ENCODE measurements at places on chromosomes 2 and 18.

GRCh38 chr18:59735269-59735860, 38.1 kb upstream of the CCBE1 start:
- DNase-seq = no peak

- DNase-seq = no peak
These were observed 33.9 kb downstream of the COX7A2L start for GRCh38 chr2:42327125-42327524.

- DNase-seq = no peak
These were observed 90.8 kb downstream of the RHOB start for GRCh38 chr2:20537423-20538307.

DNA sequence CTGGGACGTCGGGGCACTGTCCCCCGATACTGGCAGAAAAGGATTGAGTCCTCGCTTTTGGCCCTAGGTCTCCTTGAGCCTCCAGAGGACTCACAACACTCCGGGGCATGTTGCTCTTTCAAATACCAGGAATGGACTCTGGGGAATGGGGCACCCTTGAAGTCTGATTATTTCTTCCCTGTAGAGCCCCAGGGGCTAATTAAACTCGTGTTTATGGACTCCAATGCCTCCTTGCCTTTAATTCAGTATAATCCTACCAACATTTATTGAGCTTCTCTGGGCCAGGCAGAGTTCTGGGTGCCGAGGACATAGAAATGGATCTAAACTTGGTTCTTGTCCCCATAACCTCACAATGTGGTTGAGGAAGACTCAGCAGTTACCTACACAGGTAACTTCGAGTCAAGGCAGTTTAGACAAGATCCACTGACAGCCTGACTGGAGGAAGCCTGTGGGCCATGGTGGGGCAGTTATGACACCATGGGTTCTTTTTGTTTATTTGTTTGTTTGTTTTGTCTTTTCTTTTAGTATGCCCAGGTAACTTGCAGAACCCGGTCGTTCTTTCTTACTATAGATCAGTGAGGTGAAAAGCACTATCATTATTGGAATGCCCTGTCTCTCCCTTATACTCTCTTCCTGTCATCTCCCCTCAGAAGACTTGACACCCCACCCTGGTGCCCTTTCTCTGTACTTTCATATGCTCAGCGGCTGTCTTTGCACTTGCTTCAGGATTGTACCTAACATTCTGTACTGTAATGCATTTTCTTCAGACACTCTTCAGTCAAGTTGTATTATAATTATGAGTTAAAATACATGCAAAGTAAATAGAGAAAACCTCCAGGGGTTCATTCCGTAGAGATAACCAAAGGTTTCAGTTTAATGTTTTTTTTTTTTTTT, 3.2 kb downstream of the CFLAR start:
- DNase-seq = no peak

GRCh38 chr2:189233527-189233926, 54.0 kb upstream of the COL5A2 start:
- no peak for DNase-seq

GRCh38 chr18:41906528-41907146, 48.4 kb upstream of the PIK3C3 start:
- no peak for DNase-seq

DNA sequence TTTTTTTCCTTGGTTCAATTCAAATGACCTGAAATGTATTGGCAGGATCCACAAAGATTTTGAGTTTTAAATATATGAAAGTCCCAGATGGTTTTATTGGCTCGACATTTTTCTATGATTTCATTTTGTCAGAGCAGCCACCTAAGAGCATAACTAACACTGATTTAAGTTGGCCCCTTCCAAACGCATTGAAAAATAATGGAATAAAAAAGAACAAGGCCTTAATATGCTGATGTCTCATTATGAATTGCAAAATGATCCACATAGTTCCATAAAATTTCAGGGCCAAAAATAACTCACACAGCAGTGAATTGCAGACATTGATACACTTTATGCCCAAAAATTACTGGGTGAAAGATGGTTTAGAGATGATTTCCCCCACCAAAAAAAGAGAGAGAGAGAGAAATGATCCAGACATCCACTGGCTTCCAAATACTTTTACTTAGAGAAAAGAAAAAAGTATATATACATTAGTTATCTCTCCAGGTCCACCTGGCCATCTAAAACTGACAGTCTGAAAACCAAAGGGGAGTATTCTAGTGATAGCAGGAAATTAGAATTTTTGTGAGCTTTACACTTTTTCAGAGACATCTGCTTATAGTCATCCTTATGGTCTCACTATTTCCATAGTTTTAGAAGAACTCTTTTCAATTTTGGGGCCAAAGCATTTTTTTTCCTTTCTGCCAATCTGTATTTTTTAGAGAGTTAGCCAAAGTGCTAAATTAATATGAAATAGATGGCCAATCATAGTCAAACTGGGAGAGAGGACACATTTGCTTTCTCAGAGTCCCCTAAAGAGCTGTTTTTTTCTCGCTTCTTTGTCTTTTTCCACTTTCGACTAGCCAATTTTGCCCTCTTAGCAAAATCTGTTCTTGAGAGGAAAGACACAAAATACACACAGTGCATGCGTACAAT, 213.5 kb upstream of the RND3 start:
- DNase-seq = no peak

GRCh38 chr2:112821682-112822081, 14.9 kb downstream of the IL1B start:
- DNase-seq = no peak

GRCh38 chr2:109085912-109086742, 42.9 kb upstream of the SH3RF3 start:
- no peak for DNase-seq

GRCh38 chr2:135473567-135473966, 57.5 kb downstream of the ZRANB3 start:
- no peak for DNase-seq

GRCh38 chr2:238587776-238588660, 161.3 kb downstream of the ASB1 start:
- no peak for DNase-seq

DNA sequence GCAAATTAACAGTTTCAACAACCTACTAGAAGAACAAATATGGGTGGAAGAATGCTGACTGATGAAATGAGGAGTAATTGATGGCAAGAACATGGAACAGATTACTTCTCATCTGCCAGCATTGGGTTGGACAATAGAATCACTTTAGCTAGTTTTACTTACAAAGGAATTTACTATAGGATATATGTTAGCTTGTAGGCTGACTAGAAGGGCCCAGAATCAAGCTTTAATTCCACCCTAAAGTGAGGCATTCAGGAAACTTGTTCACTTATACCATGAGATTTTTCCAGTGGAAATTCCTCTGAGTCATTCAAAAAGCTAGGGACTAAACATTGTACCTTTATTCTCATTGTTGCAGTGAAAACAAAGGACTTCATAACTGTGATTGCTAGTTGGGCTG, 5.0 kb upstream of the ZSWIM2 start:
- DNase-seq = no peak

DNA sequence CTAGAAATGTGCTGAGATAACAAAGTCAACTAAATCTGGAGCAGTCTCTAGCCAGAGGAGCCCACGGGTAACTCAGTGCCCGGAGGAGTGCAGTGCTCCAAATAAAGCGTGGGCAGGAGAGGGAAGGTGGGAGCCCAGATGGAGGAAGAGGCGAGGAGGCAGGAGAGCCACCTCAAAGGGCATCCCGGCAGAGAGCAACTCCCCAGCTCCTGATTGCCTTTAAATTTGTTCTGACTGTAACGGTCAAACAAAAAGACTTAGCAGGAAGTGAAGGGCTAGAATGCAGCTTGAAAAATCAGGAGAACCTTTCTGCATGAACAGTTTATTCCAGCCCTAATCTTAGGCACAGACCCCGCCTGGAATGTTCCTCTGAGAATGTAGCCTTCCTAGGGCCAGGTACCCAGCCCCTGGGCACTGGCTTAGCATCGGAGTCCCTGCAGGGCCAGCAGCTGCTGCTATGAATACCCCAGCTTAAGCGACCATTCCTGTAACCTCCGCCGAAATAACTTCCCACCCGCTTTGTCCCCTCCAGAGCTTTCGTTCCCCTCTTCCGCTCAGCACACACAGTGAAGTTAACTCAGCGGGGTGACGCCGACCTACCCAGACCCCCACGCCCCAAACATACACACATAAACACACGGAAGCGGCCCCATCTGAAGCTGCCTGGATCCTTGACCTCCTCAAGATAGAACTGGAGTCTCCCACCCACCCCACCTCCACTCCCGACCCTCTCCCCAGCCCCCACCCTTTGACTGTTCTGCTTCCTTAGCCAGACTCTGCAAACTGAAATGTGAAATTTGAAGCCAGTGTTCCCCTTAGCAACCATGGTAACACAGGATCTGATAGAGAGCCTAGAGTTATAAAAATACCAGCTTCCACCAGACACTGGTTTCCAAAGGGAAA, 123.2 kb downstream of the SMAD7 start:
- DNase-seq = no peak

GRCh38 chr2:104849101-104849500, 4.8 kb upstream of the POU3F3 start:
- DNase-seq = no peak

DNA sequence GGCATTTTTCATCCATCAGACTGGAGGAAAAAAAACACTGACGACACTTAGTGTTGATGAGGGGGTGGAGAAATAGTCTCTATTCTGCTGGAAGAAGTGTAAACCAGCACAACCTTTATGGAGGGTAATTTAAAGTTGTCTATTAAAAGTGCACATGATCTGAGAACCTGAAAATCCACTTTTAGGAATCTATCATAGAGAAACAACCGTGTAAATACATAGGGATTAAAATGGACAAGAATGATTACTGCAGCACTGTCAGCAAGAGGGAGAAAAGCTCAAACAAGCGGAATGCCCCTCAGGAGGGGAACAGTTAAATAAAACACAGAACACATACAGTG, 79.6 kb upstream of the MGAT4A start:
- no peak for DNase-seq

DNA sequence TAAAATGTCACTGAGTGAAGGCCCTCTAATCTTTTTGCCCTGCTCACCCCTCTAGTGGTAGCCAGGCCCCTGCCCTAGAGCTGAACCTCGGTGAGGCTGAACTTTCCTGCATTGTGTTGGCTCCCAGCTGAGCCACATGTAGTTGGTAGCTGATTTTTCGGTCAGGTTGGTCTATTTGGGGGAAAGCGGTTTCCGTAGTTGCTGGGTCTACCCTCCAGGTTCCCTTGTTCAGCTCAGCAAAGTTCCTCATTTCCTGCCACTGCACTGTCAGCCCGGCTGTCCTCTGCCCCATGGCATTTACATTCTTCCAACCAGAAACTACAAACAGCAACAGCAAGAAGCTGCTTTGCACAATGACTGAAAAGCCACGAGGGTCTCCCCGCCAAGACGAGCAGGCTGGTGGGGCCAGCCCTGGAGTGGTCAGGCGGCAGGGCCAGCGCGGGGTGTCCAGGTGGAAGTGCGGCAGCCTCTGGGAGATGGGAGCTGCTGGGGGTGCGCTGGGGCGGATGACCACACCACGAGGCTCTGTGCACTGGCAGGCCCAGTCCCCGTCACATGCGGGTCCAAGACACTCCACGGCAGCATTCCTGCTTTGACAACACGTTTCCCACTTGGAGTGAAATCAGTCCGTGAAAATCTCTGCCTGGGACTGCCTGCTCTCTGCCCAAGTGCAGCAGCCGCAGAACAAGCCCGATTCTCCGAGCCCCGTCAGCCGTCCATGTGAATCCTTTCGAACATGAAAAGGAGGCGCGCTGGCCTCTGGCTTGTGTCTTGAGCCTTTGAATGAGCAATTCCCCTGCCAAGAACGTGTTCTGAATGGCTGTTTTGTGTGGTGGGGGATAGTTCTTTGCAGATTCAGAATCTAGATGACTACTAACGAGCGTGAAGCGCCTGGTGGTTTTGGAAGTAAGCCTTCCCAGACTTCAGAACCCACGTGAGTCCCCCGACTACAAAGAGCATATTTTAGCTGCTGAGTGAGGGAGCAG, 159.4 kb downstream of the ASB1 start:
- no peak for DNase-seq

GRCh38 chr2:2806711-2807110, 475.6 kb upstream of the MYT1L start:
- no peak for DNase-seq

GRCh38 chr2:127619203-127619590, 26.8 kb upstream of the GPR17 start:
- no peak for DNase-seq

- DNase-seq = no peak
These were observed 805.6 kb downstream of the DPP10 start for GRCh38 chr2:115248066-115248465.

DNA sequence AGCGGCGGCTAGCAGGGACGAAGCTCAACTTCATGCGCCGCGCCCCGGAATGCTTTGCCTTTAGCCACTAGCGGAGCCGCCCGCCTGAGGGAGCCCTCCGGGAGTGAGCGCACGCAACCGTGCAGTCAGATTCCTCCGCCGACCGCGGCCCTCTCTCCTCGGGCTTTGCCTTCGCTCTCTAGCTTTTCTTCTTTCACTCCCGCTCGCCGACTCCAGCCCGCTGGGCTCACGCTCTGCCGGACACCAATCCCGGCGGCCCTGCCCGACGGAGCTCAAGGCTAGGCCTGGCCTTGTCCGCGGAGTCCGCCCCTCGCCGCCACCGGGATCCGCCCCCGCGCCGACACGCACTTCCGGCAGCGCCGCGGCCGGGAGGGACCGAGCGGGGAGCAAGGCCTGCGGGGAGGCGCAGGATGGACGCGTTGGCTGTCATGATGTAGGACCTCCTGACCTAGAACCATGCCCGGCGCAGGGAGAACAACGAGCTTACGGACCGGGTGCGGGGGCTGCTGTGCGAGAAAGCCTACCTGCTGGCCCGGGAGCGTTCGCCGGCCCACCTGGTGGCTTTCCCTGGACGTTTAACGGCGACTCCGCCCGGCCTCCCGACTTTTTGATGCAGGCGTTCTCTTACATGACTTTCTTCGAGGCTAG, 40.8 kb upstream of the AKAIN1 start:
- DNase-seq = peak; percentile 77

DNA sequence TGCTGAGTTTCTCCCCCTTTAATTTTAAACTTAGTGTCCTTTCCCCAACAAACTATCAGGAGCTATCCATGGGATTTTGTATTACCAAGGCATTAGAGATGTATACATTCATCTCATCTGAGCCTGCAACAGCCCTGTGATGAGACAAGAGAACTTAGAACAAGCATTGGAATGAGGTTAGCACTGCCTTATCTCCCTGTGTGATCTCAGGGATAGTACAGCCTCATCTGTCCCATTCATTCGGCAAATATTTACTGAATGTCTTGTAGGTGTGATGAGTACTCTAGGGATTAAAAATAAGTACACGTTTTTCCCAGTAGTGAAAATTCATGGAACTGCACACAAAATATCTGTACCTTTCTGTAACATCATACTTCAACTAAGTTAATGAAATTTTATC, 45.6 kb downstream of the PAIP2B start:
- no peak for DNase-seq

DNA sequence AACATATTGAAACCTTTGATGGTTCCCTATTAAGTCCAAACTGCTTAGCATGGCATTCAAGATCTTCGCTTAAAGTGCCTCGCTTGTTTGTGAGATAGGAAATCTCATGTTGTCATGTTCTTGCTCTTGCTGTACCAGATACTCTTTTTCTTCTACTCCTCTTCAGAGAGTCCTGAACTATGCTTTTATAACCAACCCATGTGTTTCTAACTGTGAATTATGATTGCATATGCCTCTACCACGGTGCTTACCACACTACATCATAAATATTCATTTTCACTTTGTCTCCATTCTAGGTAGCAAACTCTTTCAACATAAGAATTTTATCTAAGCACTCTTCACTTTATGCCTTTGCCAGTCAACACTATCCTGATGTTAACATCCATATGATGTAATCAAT, 23.6 kb downstream of the STAT4 start:
- DNase-seq = no peak

Data from tibial nerve (tissue), 4 donors.